ENCODE measurements at places on chromosomes 11 and 22.

GRCh38 chr22:26554956-26555355, 35.0 kb downstream of the TPST2 start:
- no peak for DNase-seq

- DNase-seq: no peak
Observed at GRCh38 chr22:30344447-30345200, 12.1 kb downstream of the SF3A1 start.

DNA sequence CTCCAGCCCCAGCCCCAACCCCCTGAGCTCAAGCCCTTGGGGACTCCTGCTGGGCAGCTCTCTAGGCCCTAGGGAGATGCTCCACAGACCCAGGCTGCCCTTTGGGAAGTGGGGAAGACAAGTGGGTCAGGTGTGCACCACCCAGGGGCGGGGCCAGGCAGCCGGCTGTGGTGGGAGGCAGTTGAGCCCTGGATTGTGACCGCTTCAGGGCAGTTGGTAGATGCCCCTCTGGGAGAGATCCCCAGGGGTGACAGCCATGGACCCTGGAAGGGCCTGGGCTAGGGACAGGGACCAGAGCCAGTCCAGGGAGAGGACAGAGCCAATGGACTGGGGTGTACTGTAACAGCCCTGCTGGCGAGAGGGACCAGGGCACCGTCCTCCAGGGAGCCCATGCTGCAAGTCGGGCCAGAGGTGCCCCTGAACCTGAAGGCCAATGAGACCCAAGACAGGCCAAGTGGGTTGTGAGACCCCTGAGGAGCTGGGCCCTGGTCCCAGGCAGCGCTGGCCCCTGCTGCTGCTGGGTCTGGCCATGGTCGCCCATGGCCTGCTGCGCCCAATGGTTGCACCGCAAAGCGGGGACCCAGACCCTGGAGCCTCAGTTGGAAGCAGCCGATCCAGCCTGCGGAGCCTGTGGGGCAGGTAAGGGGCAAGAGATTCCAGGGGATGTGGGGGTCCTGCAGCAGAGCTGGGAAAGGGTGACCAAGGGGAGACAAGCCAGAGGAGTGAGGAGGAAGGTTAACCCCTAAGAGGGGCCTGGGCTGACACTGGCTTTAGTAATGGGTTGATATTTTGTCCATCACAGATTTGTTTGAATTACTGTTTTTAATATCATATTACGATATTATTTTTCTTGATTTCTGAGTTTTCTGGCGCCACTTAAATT, at the start of gene IGLL5:
IGLL5 (plus strand) TSS at position 196 of the 883 bp plus-strand sequence; CDS start at position 434, 238 bp downstream.
- DNase-seq: no peak

DNA sequence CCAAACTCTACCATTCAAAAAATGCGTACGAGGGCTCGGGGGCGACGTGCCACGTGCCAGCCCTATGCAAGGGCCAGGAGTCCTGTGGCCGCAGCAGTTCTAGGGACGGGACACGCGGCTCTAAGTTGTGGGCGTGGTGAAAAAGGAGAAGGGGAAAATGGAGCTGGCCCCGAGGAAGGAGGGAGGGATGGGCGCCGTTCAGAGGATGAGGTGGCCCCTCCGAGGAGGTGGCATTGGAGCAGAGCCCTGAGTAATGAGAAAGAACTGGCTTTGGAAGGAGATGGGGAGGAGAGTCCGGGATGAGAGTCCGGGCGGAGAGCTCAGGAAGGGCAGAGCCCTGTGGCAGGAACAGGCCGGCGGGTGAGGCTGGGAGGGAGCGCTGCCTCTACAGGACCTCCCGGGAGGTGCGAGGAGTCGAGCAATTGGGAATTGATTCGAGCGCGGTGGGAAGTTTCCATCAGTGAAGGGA, 21.0 kb downstream of the OTUB1 start:
- DNase-seq: no peak
